ENCODE measurements at places on chromosomes 5 and 9.

- H3K4me1 ChIP-seq: no peaks in the 10 kb centered on the region
- H3K27me3 ChIP-seq: no peaks in the 10 kb centered on the region
- H3K27ac ChIP-seq: no peak overlapping the region
- H3K36me3 ChIP-seq: no peaks in the 10 kb centered on the region
These were observed 1908.0 kb downstream of the EFNA5 start for GRCh38 chr5:105762728-105763127.

- H3K4me3 ChIP-seq: no peak overlapping the region
- no peaks in the 10 kb centered on the region for H3K4me1 ChIP-seq
- DNase-seq: no peak
- no peaks in the 10 kb centered on the region for H3K27me3 ChIP-seq
- no peaks in the 10 kb centered on the region for H3K36me3 ChIP-seq
These were observed 39.0 kb upstream of the POC5 start for GRCh38 chr5:75756211-75756610.

DNA sequence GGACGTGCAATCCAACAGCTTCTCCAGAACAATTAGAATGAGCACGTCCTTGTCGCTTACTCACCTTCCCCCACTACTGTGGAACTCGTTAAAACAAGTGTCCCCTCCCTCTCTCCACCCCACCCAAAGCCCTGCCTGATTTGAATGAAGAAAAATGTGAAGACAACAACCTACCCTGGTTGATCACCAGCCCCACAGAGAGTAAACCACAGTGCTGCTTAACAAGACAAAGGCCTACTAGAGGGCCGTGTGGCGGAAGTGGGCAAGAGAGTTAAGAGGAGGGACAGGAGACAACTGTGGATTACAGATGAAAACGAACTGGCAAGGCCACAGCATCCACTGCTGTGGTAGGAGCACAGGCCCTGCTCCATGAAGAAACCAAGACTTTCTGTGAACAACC lies 51.1 kb downstream of the CDK5RAP2 start:
- no peak for DNase-seq
- no peak overlapping the region for H3K27ac ChIP-seq
- H3K4me3 ChIP-seq: no peak overlapping the region

DNA sequence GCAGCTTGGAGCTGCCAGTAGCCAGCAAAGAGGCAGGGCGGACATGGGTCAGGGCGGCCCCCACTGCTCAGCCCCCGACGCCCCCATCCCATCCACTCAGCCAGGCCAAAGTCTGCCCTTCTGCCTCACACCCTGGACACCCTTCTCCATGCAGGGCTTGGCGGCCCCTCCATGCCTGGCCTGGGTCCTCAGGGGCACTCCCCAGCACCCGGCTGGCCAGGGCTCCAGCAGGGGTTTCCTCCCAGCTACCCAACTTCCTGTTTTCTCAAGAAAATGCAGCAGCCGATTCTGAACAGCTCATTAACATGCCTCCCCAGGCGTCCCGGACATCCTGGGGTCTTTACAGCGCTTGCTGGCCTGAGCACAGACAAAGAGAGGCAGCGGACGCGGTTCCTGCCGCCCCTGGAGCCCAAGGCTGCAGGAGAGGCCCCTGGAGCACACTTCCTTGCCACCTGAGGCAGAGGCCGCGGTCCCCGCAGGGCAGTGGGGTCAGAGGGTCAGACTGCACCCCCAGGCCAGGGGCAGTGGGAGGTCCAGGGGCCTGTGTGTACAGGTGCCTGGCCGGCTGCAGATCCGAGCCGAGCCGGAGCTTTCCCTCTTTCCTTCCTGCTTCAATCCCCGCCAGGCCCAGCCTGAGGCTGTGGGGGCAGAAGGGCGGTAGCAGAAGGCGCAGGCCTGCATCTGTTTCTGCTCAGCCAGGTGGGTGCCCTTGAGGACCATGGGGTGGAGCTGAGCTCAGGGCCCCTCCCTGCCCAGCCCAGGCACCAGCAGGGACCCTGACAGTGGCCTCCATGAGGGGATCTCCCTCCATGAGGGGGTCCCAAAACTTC lies 18.7 kb upstream of the NRARP start:
- DNase-seq: no peak
- H3K27me3 ChIP-seq: peaks cover 82% of the 10 kb centered on the region
- H3K36me3 ChIP-seq: no peaks in the 10 kb centered on the region

DNA sequence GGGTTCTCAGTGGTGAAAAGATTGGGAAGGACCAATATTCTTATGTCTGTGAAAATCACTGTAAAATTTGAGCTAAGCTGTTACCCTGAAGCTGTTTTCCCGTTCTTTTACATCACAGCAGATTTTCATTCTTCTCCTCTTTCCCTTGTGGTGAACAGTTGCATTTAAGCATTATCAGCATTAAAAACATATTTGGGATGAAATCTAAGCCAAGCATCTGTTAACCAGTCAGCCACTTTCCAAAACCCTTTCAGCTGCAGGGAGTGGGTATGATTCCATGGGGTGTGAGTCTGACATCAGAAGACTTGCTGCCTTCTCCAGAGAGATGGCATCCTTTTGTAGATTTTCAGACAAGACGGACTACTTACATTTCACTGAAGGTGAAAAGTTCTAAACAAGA lies 97.2 kb downstream of the TRIO start:
- no peak overlapping the region for H3K4me3 ChIP-seq
- no peaks in the 10 kb centered on the region for H3K36me3 ChIP-seq

- H3K36me3 ChIP-seq: no peaks in the 10 kb centered on the region
- H3K4me1 ChIP-seq: no peaks in the 10 kb centered on the region
- H3K27me3 ChIP-seq: no peaks in the 10 kb centered on the region
- no peak for DNase-seq
- no peak overlapping the region for H3K27ac ChIP-seq
These were observed 138.4 kb downstream of the EGFLAM start for GRCh38 chr5:38396766-38397165.

- H3K36me3 ChIP-seq: no peaks in the 10 kb centered on the region
- H3K27me3 ChIP-seq: no peaks in the 10 kb centered on the region
- H3K4me1 ChIP-seq: no peaks in the 10 kb centered on the region
- no peak for DNase-seq
These were observed 444.4 kb downstream of the SPATA31A7 start for GRCh38 chr9:61634192-61634591.

GRCh38 chr5:33994845-33995244 lies 10.4 kb upstream of the SLC45A2 start:
- DNase-seq: peak; percentile 48
- peaks cover 18% of the 10 kb centered on the region for H3K4me1 ChIP-seq
- no peak overlapping the region for H3K4me3 ChIP-seq

GRCh38 chr5:83891261-83891660 lies 170.6 kb upstream of the HAPLN1 start:
- DNase-seq: no peak
- no peaks in the 10 kb centered on the region for H3K36me3 ChIP-seq
- H3K4me3 ChIP-seq: no peak overlapping the region
- H3K27me3 ChIP-seq: no peaks in the 10 kb centered on the region
- no peak overlapping the region for H3K27ac ChIP-seq

GRCh38 chr9:102534031-102534430 lies 461.1 kb upstream of the CYLC2 start:
- H3K27ac ChIP-seq: no peak overlapping the region
- no peaks in the 10 kb centered on the region for H3K36me3 ChIP-seq
- DNase-seq: no peak
- H3K4me1 ChIP-seq: no peaks in the 10 kb centered on the region
- no peak overlapping the region for H3K4me3 ChIP-seq

- H3K27ac ChIP-seq: no peak overlapping the region
- no peak overlapping the region for H3K4me3 ChIP-seq
- H3K4me1 ChIP-seq: no peaks in the 10 kb centered on the region
- H3K36me3 ChIP-seq: no peaks in the 10 kb centered on the region
- no peak for DNase-seq
- H3K27me3 ChIP-seq: no peaks in the 10 kb centered on the region
These were observed 181.8 kb downstream of the SAXO1 start for GRCh38 chr9:18851069-18851795.

GRCh38 chr5:7759257-7759871 lies 91.6 kb downstream of the CFAP90 start:
- no peak overlapping the region for H3K27ac ChIP-seq
- H3K36me3 ChIP-seq: no peaks in the 10 kb centered on the region
- H3K4me1 ChIP-seq: peaks cover 7% of the 10 kb centered on the region
- no peaks in the 10 kb centered on the region for H3K27me3 ChIP-seq
- H3K4me3 ChIP-seq: no peak overlapping the region

DNA sequence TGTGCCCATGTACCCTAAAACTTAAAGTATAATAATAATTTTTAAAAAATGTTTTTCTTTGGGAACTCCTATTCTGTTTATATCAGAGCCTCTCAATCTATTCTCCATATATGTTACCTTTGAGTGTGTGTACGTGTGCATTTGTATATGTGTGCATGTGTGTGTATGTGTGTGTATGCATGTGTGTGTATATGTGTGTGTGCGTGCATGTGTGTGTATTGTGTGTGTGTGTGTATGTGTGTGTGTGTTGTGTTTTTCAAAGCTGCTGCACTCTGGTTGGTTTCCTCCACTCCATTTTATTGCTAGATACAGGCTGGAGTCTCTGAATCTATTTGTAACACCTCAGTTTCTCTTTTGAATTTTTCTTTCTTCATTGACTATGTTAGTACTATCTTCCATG lies 20.0 kb downstream of the SURF6 start:
- DNase-seq: no peak
- no peaks in the 10 kb centered on the region for H3K4me1 ChIP-seq
- H3K4me3 ChIP-seq: no peak overlapping the region
- no peak overlapping the region for H3K27ac ChIP-seq
- no peaks in the 10 kb centered on the region for H3K36me3 ChIP-seq
- peaks cover 39% of the 10 kb centered on the region for H3K27me3 ChIP-seq

- peak; percentile 54 for DNase-seq
- peaks cover 18% of the 10 kb centered on the region for H3K4me1 ChIP-seq
- H3K36me3 ChIP-seq: no peaks in the 10 kb centered on the region
- peak within 1 kb of the TSS; percentile 59 for H3K4me3 ChIP-seq
- no peaks in the 10 kb centered on the region for H3K27me3 ChIP-seq
- H3K27ac ChIP-seq: peak within 1 kb of the TSS; percentile 7
These were observed at the start of gene DOK3 for GRCh38 chr5:177509381-177509951. DOK3 (minus strand) TSS chr5:177509826; CDS start chr5:177509540, 286 bp downstream.

- H3K4me3 ChIP-seq: no peak overlapping the region
- H3K27ac ChIP-seq: no peak overlapping the region
- H3K4me1 ChIP-seq: no peaks in the 10 kb centered on the region
- DNase-seq: peak; percentile 54
- H3K36me3 ChIP-seq: no peaks in the 10 kb centered on the region
These were observed 16.9 kb downstream of the RAD1 start for GRCh38 chr5:34898258-34898895.

- no peak overlapping the region for H3K4me3 ChIP-seq
- DNase-seq: no peak
- no peaks in the 10 kb centered on the region for H3K4me1 ChIP-seq
- H3K27ac ChIP-seq: no peak overlapping the region
- no peaks in the 10 kb centered on the region for H3K27me3 ChIP-seq
These were observed 19.8 kb downstream of the CDO1 start for GRCh38 chr5:115796656-115797055.

GRCh38 chr5:102218159-102218558 lies 77.9 kb downstream of the SLCO4C1 start:
- no peaks in the 10 kb centered on the region for H3K36me3 ChIP-seq
- no peak for DNase-seq
- H3K27ac ChIP-seq: no peak overlapping the region
- H3K4me1 ChIP-seq: no peaks in the 10 kb centered on the region

DNA sequence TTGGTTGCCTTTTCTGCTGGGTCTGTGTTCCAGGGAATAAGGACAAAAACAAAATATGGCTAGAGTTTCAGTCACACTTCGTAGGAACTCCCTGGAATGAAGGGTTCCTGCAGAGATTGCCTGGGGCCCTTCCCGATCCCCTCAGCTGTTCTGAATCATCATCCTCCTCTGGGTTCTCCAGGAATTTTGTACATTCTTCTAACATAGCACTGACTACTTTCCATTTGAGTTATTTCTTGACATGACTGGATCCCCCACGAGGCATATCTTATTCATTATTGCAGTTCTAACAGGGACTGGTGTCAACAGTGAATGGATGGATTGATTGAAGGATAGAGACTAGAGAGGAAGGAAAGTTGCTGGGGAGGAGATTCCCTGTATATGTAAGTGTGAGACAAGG lies 49.2 kb upstream of the TNC start:
- no peak for DNase-seq
- H3K27me3 ChIP-seq: no peaks in the 10 kb centered on the region
- no peaks in the 10 kb centered on the region for H3K36me3 ChIP-seq

- H3K36me3 ChIP-seq: no peaks in the 10 kb centered on the region
- H3K4me1 ChIP-seq: peaks cover 29% of the 10 kb centered on the region
- DNase-seq: peak; percentile 82
- peak overlapping the region; percentile 67 for H3K27ac ChIP-seq
These were observed 39.6 kb upstream of the DMXL1 start for GRCh38 chr5:119031011-119031886.

DNA sequence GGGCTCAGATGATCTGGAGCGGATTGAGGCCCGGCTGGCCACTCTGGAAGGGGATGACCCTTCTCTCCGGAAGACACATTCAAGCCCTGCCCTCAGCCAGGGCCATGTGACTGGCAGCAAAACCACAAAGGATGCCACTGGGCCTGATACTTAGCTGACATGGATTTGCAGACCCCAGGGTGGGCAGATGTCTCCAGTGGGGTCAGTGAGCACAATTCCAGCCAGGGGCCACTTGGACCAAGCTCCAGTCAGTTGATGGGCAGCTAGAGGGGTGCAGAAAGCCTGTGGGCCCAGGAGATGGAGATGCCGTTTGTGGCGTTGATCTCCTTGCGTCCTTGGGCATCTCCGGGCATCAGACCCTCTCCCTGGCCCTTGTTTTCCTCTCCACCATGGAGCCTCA lies 46.7 kb downstream of the PSD2 start:
- no peaks in the 10 kb centered on the region for H3K4me1 ChIP-seq
- no peaks in the 10 kb centered on the region for H3K36me3 ChIP-seq
- DNase-seq: no peak

- no peak for DNase-seq
- H3K36me3 ChIP-seq: no peaks in the 10 kb centered on the region
- no peak overlapping the region for H3K4me3 ChIP-seq
- no peak overlapping the region for H3K27ac ChIP-seq
- H3K27me3 ChIP-seq: no peaks in the 10 kb centered on the region
These were observed 25.7 kb downstream of the DRD1 start for GRCh38 chr5:175418251-175418650.

DNA sequence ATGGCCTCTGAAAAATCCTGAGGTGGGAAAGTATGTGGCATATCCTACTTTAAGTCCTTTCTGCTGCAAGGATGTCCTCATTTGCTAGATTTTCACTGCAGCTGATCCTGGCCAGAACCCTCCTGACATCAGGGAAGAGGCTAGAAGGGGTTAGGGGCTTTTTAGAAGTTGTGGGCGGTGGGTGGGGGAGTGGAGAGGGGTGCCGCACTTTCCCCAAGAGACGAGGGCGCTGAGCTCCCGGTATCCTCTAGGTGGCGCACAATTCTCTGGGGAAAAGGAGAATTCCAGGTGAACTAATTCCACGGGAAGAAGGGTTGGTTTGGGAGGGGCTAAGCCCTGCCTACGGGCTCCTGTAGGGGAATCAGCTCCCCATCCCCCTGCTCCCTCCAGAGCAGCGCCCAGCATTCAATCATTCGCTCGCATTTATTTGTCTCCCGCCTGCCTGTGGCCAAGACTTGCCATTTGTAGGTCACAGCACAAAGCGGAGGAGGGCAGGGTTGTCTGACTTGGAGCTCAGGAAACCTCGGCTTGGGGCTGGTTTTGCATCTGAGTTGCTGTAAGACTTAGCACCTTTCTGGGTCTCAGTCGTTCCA lies 42.9 kb upstream of the HAND1 start:
- H3K27me3 ChIP-seq: no peaks in the 10 kb centered on the region
- H3K36me3 ChIP-seq: no peaks in the 10 kb centered on the region
- no peaks in the 10 kb centered on the region for H3K4me1 ChIP-seq
- DNase-seq: no peak

Measured in MM.1S (cell line).